ENCODE measurements at places on chromosomes 7 and 10.

- DNase-seq: no peak
Observed at GRCh38 chr10:97499561-97500296, 1.0 kb downstream of the UBTD1 start.

- no peak for DNase-seq
Observed at GRCh38 chr7:139108266-139109187, 993 bp downstream of the ZC3HAV1 start.

- DNase-seq: no peak
Observed at GRCh38 chr10:34811126-34811967, 3.7 kb downstream of the PARD3 start.

DNA sequence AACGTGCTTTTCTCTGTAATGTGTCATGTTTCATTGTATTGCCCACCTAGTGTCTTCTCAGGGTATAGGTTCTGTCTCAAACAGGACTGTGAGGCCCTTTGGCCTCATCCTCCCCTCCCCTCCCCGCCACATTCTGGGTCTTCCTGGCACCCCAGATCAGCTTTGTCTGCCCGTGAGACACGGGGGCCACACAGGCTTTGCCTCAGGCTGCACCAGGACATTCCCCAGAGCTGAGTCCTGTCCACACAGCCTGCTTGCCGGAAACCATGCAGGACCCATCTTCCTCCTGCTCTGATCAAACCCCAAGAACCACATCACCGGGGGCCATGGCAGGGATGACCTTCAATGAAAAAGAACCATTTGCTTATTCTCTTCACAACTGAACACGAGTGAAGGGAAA lies 18.6 kb downstream of the MAT1A start:
- DNase-seq: no peak

GRCh38 chr7:50397320-50397970 lies 52.7 kb downstream of the FIGNL1 start:
- DNase-seq: no peak

DNA sequence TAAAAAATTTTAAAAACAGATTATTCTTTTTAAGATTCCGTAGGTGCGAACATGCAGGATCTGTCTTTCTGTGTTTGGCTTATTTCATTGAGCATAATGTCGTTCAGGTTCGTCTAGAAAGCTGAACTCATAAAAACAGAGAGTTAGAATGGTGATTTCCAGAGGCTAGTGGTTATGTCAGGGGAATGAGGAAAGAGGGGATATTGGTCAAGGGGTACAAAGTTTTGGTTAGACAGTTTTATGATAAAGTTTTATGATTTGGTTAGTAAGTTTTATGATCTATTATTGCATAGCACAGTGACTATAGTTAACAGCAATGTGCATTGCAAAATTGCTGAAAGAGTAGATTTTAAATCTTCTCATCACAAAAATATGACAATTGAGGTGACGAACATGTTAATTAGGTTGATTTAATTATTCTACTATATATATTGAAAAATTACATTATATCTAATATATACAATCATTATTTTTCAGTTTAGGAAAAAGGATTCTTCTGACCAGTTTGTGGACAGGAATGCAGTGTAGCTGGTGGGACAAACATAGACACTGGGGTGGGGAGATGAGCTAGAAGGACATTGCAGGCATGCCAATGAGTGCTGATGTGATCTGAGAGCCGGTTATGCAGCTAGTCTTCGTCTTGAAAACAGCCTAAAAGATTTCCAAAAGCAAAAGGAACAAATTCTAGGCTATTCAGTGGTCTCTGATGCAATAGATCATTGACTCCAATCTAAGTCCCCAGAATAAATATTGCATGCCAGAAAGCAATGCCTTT lies 31.3 kb upstream of the MALRD1 start:
- DNase-seq: no peak

DNA sequence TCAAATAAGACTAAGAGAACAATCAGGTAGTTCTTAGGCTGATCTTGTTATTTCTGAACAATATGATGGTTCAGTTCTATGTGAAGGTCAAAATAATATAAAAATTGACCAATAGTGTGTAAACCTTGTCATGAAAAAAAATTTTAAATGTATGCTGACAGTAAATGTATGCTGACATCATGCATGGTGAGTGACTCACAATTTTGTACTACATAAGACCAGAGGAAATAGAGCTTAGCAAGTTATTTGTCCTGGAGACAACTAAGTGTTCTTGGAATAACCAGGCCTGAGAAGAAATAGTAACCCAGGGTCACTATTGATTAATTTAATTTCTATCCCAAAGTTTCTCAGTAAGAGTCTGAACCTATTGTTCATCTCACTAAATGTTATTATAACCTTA lies 182.2 kb upstream of the PCDH15 start:
- DNase-seq: no peak
